ENCODE measurements at places on chromosomes 5 and 9.

GRCh38 chr5:151949701-151950308, 25.2 kb upstream of the GLRA1 start:
- DNase-seq, result no peak

DNA sequence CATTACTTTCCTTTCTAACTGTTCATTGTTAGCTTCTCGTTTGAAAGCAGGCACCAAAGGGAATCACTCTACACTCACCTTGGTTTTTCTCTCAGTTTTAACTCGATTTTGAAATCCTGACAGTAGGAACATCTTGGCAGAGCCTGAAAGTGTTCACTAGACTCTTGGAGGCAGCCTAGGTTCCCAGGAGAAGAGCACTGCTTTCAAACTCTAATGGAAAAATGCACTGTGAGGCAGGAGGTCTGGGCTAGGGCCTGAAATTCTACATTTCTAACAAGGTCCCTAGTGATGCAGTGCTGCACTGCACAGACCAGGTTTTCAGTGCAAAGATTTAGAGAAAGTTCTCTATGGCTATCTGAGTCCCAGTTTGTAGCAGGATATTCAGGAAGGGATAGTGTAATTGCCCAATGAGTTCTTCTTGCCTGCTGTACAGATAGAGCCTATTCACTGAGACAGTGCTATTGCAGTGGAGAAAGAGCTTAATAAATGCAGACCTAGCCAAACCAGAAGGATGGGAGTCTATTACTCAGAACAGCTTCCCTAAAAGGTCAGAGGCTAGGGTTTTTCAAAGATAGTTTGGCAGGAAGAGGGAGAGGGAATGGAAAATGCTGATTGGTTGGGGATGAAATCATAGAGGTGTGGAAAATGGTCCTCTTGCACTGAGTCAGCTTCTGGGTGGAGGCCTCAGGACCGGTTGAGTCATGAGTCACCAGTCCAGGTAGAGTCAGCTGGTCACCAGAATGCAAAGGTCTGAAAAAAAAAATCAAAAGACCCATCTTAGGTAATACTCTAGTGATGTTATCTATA, 153.9 kb downstream of the GPBP1 start:
- DNase-seq, result no peak

DNA sequence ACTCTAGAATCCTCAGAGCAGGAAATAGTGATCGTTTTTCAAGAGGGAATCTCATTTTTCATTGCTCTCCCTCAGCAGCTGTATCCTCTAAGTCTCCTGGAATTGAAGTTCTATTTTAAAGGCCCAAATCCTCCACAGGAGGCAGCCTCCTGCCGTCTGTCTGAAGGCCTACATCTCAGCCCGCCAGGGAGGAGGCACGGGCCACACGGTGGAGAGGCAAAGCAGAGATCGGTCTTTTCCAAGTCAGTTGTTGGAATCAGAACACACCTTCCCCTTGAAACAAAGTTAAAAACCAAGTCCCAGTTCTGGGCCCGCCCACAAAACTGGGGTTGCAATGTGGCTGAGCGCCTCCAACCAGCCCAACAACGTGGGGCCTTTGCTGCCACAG, 68.7 kb downstream of the RAPGEF1 start:
- DNase-seq, result no peak

GRCh38 chr5:108727236-108727650, 20.5 kb upstream of the FER start:
- DNase-seq, result no peak

DNA sequence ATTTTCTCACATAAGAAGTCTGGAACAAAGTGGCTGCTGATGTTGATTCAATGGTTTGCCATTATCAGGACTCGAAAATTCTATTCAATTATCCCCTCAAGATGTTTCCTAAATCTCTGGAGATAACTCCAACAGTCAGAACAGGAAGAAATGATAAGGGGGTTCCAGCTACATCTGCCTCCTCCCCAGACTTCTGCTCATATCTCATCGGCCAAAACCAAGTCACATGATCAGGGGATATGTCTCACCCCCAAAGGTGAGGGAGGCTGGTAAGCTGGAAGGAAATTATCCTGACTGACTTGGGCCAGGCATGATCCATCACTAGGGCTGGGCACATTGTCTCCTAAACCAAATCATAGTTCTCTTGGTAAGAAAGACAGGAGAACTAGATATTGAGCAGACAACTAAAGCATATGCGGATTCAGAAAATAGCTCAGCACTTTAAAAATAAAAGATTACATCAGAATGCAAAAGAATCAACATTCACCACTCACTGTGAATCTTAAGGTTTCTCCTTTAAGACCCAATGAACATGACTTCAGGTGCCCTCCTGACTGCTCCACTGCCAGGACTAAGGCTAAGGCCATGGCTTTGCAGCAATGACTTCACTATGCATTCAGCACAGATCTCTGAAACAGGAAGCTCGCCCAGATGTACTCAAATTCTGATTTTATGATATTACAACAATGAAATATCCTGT, 306.3 kb downstream of the ENC1 start:
- DNase-seq, result no peak

GRCh38 chr9:111058166-111058565, 19.9 kb upstream of the LPAR1 start:
- DNase-seq, result no peak

GRCh38 chr9:76646249-76646648, 118.0 kb upstream of the PCA3 start:
- no peak for DNase-seq

DNA sequence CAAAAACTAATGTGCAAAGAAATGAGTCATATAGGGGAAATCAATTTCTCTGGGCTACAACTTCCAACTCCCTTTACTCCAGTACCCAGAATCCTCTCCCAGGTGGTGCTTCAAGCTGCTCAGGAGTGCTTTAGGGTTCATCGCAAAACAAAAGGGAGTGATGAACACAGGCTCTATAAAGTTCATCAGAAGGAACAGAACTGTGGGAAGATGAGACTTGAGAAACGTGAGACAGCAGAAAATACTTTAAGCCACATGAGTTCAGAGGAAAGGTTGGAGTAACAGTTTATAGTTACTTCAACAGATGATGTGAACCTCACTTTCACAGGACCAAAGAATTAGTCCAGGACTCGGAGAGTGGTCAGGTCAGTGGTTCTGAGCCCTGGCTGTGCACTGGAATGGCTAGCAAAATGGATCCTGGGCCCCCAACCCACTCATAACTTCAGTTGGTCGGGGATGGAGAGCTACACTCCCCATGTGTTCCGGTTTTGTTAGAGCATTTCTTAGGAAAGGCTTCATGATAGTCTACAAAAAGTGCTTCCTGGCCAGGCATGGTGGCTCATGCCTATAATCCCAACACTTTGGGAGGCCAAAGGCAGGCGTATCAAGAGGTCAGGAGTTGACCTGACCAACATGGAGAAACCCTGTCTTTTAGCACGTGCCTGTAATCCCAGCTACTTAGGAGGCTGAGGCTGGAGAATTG, 4.3 kb downstream of the RPL12 start:
- no peak for DNase-seq

- DNase-seq, result no peak
Observed at GRCh38 chr5:169301986-169302385, 1.0 kb upstream of the SLIT3 start.

GRCh38 chr5:10975945-10976344, 214.9 kb upstream of the DAP start:
- no peak for DNase-seq

- DNase-seq, result no peak
Observed at GRCh38 chr5:177023303-177023664, 788 bp downstream of the ZNF346 start.

GRCh38 chr5:91357806-91358205, 25.3 kb downstream of the ARRDC3 start:
- DNase-seq, result no peak

DNA sequence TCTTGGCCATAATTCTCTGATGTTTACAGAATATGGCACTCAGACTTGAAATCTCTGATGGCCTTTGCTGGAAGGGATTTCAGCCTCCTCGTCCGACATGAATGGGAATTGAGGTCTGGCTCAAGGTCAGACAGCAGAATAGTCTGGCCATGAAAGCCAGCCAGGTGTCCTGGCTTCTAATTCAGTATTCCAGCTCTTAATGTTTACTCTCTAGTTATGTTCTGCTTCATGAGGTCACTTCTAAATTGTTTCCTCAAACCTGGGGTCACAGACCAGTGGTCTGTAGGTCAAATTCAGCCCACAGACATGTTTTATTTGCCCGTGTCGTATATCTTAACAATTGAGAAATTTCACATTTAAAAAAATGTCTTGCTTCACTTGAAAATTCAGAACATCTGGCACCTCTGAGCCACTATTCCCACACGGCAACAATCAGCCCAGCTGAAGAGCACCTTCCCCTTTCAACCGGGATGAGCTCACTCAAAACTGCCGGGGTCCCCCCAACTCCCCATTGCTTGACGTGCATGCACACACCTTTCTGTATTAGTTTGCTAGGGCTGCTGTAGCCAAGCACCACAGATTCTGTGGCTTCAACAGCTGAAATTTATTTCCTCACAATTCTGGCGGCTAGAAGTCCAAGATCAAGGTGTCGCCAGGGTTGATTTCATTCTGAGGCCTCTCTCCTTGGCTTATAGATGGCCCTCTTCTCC, 243.5 kb downstream of the ENC1 start:
- no peak for DNase-seq

GRCh38 chr9:77725820-77726219, 77.7 kb upstream of the GNA14 start:
- no peak for DNase-seq

DNA sequence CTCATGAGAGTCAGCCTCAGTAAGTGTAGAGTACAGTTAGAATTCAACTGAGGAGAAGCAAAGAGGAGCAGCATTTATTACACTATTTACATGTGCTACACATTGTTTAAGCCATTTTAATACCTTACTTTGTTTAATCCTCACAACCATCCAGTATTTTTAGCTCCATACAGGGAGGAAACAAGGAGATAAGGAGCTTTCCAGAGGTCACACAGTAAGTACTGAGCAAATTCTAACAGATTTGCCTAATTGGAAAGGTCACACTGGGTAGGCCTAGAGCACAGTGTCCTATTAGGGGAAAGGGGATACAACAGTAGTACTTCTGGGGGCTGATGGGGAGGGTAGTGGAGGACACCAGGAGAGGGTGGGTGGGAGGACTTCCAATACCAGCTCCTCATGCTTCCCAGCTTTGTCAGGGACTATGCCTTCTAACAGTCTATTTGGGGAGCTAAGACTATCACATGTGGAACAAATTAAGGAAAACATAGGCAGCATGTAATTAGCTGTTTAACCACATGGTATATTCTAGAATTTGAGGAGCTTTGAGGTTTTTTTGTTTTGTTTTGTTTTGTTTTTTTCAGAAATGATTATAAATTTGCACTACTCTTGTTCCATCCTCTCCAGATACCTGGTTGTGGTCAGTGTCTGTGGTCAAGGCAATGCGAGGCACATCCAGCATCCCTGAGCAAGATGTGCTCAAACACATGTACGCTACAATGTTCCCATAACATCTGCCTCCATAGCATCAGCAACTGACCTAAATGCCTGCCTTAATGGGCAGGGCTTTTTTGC, 96.0 kb upstream of the SLC12A2 start:
- DNase-seq, result no peak

Data from nephron progenitor cell (in vitro differentiated cells).